ENCODE measurements at places on chromosomes 3 and 15. TPM values are rescaled to one million over a fixed set of nuclear protein-coding genes. Genes with fewer than 3 reads are reported as not detected.

DNA sequence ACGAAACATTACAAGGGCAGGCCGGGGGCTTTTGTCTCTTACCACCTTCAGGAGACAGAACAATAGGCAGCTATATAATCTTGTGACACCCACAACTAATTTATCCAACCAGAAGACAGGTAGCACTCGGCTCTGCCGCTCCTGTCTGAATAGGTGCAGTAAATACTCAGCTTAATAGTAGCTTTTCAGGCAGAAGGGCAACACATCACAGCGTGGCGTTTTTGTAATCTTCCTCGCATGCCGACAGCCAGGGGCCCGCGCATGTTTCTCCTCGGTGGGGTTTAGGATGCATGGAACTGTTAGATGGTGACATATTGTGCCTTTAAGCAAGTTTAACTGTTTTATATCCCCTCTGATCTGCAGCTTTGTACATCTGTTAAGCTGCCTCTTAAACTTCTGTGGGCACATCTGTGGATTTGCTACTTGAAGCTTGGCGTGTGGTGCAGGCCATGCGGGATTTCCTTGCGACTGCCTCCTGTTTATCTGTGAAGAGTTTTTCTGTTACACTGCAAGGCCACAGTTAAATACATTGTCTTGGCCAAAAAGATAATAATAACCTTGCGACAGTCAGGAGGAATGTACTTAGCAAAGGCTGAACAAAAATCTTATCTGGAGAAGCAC lies 123.2 kb upstream of the BNIP2 start:
- H3K27me3 ChIP-seq, result peaks cover 24% of the 10 kb centered on the region
- H3K36me3 ChIP-seq, result no peaks in the 10 kb centered on the region
- H3K4me1 ChIP-seq, result no peaks in the 10 kb centered on the region
- DNase-seq, result no peak

GRCh38 chr3:67030785-67031740 lies 33.0 kb downstream of the KBTBD8 start:
- no peaks in the 10 kb centered on the region for H3K36me3 ChIP-seq
- no peak overlapping the region for H3K27ac ChIP-seq
- no peak overlapping the region for H3K4me3 ChIP-seq
- H3K4me1 ChIP-seq, result no peaks in the 10 kb centered on the region

DNA sequence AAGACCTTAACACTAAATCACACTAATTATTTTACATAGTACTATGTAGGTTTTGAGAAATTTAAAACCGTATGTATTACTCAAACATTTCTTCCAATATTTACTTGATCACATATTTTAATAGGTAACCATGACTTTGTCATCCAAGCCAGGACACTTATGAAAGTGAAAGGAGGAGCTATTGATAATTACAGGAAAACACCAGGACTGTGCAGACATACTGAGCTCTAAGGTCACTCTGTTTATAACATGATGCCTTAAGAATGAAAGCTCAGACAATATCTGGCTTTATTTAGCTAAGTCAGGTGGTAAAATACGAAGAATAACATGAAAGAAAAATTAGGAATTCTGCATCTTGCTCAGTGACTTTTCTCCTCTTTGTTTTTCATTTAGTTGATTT lies 216.0 kb upstream of the NANOGP8 start:
- no peaks in the 10 kb centered on the region for H3K4me1 ChIP-seq
- no peak overlapping the region for H3K27ac ChIP-seq
- H3K27me3 ChIP-seq, result no peaks in the 10 kb centered on the region
- no peak for DNase-seq
- H3K36me3 ChIP-seq, result no peaks in the 10 kb centered on the region

- H3K36me3 ChIP-seq, result no peaks in the 10 kb centered on the region
- no peaks in the 10 kb centered on the region for H3K27me3 ChIP-seq
- DNase-seq, result no peak
- H3K27ac ChIP-seq, result no peak overlapping the region
Measured at GRCh38 chr3:14769544-14770325, 49.0 kb upstream of the FGD5 start.

GRCh38 chr15:78206326-78207109 lies 27.8 kb downstream of the ACSBG1 start:
- H3K4me3 ChIP-seq, result no peak overlapping the region
- H3K27me3 ChIP-seq, result no peaks in the 10 kb centered on the region
- peak overlapping the region; percentile 46 for H3K27ac ChIP-seq
- DNase-seq, result no peak
- H3K36me3 ChIP-seq, result no peaks in the 10 kb centered on the region
- no peaks in the 10 kb centered on the region for H3K4me1 ChIP-seq

GRCh38 chr3:131360191-131360755 lies 21.3 kb upstream of the NUDT16 start:
- no peak overlapping the region for H3K4me3 ChIP-seq
- no peaks in the 10 kb centered on the region for H3K4me1 ChIP-seq
- no peaks in the 10 kb centered on the region for H3K27me3 ChIP-seq
- no peak overlapping the region for H3K27ac ChIP-seq
- DNase-seq, result no peak
- H3K36me3 ChIP-seq, result no peaks in the 10 kb centered on the region

DNA sequence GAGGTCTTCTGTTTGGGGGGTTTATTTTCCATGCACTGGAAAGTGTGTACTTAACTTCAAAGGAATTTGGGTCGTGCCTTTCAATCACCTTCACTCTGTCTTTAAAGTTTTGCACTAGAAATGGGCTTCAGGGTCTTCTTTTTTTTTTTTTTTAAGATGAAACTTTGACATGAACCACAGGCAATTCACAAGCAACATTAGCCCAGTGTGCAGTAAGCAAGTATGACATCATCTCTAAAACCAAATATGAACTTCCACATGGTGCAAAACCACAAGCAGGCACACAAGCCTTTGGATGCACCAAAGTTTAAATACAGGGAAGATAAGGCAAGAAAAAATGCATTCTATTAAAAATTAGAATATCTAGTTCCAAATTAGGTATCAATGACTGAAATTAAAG lies 381.9 kb downstream of the ERC2 start:
- no peak overlapping the region for H3K27ac ChIP-seq
- no peaks in the 10 kb centered on the region for H3K27me3 ChIP-seq
- no peak overlapping the region for H3K4me3 ChIP-seq
- DNase-seq, result no peak
- no peaks in the 10 kb centered on the region for H3K4me1 ChIP-seq

DNA sequence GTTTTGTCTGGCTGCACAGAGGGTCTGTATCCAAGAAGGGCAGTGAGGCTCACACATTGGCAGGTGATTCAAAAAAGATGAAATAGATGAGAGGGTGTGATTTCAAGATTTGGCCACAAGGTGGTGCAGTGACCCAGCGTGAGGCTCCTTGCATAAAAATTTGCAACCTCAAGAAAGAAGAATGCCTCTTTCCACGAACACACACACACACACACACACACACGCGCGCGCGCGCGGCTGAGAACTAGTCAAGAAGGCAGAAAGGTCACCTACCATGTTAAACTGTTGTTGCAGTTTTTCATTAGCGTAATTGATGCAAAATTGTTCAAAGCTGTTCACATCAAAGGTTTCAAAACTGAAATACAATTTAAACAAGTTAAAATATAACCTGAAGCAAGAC lies 39.2 kb downstream of the MYO5C start:
- H3K36me3 ChIP-seq, result no peaks in the 10 kb centered on the region
- peaks cover 11% of the 10 kb centered on the region for H3K4me1 ChIP-seq
- no peak overlapping the region for H3K4me3 ChIP-seq
- H3K27me3 ChIP-seq, result no peaks in the 10 kb centered on the region
- no peak overlapping the region for H3K27ac ChIP-seq
- DNase-seq, result peak; percentile 45

DNA sequence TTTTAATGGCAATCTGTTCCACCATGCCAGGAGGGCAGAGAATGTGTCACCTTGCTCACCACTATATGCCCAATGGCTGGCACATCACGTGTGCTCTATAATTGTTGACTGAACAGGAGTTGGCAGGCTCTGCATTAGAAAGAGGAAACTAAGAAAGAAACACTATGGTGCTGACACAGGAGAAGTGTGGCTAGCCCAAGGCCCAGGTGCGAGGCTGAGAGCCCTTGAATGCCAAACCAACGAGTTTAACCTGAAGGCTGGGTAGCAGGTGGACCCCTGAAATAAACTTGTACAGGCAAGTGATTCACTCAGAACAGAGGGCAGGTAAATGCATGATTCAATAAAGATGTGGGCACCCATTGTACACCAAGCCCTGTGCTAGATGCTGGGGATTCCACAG lies 2.4 kb downstream of the CHCHD4 start:
- no peaks in the 10 kb centered on the region for H3K36me3 ChIP-seq
- peaks cover 24% of the 10 kb centered on the region for H3K4me1 ChIP-seq
- H3K4me3 ChIP-seq, result no peak overlapping the region

DNA sequence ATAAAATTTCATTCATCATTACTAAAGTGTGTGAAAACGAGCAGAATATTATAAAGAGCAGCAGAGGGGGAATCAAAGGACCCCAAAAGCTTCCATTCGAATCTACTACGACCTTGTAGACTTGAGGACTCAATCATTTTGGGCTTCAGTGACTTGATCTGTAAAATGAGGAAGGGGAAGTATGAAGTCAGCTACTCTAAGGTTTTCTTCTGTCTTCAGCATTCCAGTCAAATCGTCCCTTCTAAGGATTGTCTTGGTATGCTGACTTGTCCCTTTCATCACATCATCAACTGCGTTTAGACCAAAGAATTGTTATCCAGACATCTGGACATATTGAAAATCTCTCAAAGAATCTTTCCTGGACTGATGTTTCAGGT lies 44.8 kb downstream of the PLD1 start:
- no peak overlapping the region for H3K4me3 ChIP-seq
- no peaks in the 10 kb centered on the region for H3K36me3 ChIP-seq
- H3K27ac ChIP-seq, result no peak overlapping the region
- H3K27me3 ChIP-seq, result no peaks in the 10 kb centered on the region
- H3K4me1 ChIP-seq, result peaks cover 28% of the 10 kb centered on the region

DNA sequence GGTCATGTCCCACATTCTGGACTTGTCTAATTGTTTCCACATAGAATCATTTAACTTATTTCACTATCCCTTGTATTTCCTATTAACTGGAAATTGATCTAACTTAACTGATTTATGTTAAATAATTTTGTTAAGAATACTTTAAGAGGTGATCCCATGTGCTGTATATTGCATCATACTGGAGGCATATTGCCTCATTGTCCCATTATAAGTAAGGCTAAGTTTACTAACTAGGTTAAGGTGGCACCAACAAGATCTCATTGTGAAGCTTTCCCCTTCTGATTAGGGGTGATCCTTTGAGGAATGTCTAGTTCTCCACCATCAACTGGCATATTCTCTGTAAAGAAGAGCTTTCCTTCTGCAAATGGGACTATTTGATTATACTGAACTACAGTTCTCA lies 24.4 kb downstream of the MAP1A start:
- H3K36me3 ChIP-seq, result no peaks in the 10 kb centered on the region
- H3K4me1 ChIP-seq, result no peaks in the 10 kb centered on the region
- H3K27ac ChIP-seq, result no peak overlapping the region

DNA sequence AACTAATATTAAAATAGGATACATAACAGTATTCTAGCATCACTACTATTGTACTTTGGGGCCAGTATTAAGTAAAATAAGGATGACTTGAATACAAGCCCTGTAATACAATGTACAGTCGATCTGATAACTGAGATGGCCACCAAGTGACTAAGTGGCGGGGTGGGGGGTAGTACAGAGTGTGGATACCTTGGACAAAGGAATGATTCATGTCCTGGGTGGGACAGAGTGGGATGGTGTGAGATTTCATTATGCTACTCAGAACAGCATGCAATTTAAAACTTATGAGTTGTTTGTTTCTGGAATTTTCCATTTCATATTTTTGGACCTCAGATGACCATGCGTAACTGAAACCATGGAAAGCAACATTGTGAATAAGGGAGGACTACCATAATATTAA lies 46.0 kb downstream of the SLC7A14 start:
- H3K27ac ChIP-seq, result no peak overlapping the region
- H3K4me1 ChIP-seq, result no peaks in the 10 kb centered on the region
- H3K4me3 ChIP-seq, result no peak overlapping the region
- no peaks in the 10 kb centered on the region for H3K36me3 ChIP-seq

GRCh38 chr3:113243071-113243470 lies 31.7 kb downstream of the BOC start:
- no peaks in the 10 kb centered on the region for H3K27me3 ChIP-seq
- peaks cover 57% of the 10 kb centered on the region for H3K4me1 ChIP-seq
- H3K27ac ChIP-seq, result no peak overlapping the region
- H3K4me3 ChIP-seq, result no peak overlapping the region

DNA sequence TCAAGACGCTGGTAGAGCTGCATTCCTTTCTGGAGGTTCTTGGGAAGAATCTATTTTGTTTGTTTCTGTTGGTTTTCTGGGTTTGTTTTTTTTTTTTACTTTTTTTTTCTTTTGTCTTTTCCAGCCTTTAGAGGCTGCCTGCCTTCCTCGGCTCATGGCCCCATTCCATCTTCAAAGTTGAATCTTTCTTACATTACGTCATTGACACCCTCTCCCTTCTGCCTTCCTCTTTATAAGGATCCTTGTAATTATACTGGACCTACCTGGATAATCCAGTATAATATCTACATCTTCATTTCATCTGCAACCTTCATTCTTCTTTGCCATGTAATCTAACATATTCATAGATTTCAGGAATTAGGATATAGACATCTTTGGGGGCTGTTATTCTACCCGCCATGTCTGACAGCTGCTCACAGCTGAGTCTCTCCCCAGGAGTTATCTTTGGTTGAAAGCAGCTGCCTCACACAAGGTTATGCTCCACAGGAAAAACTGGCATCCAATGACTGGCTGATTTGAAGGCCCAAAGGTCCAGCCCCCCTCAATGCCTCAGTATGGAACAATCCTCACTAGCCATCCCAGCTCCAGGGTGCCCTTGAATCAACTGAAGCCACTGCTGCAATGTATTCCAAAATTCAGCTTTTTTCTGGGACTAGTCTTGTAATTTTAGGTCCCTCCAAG lies 38.4 kb upstream of the THBS1 start:
- no peaks in the 10 kb centered on the region for H3K27me3 ChIP-seq
- no peak overlapping the region for H3K4me3 ChIP-seq
- no peaks in the 10 kb centered on the region for H3K36me3 ChIP-seq
- peaks cover 16% of the 10 kb centered on the region for H3K4me1 ChIP-seq
- DNase-seq, result no peak

DNA sequence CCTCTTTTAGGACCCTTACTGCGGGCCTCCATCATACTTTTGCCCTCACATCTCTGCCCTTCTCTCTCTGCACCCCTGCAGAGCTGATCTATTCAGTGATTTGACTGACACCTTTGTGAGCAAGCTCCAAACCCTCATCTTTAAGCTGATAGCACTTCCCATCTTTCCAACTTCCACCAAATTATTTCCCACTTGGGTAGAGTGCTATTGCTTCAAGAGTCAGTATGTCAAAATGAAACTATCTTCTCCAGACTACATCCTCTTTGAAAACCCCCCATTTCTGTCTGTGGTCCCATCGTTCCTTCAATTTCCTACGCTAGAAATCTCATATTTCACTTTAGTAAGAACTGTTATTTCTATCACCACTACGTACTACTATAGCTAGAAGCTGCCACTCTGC lies 19.7 kb downstream of the ZWILCH start:
- H3K27ac ChIP-seq, result no peak overlapping the region
- peaks cover 54% of the 10 kb centered on the region for H3K36me3 ChIP-seq
- H3K4me3 ChIP-seq, result no peak overlapping the region
- no peak for DNase-seq
- no peaks in the 10 kb centered on the region for H3K4me1 ChIP-seq

GRCh38 chr3:194561306-194561974 lies 71.8 kb downstream of the TMEM44 start:
- no peaks in the 10 kb centered on the region for H3K27me3 ChIP-seq
- no peak overlapping the region for H3K4me3 ChIP-seq
- DNase-seq, result no peak
- H3K36me3 ChIP-seq, result no peaks in the 10 kb centered on the region

Gene CYP11A1
- 5.7 TPM for total RNA-seq

Gene ALAS1
- total RNA-seq, result 37.1 TPM

Gene ZNF717
- 16.4 TPM for total RNA-seq

Gene SERP1
- 432 TPM for total RNA-seq

Gene DUOX1
- total RNA-seq, result 4.2 TPM

Gene SENP8
- total RNA-seq, result 1.7 TPM

Gene ADCY5
- 27.4 TPM for total RNA-seq

Gene FOXL2
- total RNA-seq, result not detected

Gene GOLGA6D
- not detected for total RNA-seq

Gene ITIH1
- total RNA-seq, result not detected

Gene NEK4
- 19.7 TPM for total RNA-seq

Measured in tibial nerve (tissue), 4 donors.